ENCODE measurements at places on chromosomes 3 and 15.
A peak's percentile ranks its signal among the peaks of the same experiment; 100 is the strongest.

DNA sequence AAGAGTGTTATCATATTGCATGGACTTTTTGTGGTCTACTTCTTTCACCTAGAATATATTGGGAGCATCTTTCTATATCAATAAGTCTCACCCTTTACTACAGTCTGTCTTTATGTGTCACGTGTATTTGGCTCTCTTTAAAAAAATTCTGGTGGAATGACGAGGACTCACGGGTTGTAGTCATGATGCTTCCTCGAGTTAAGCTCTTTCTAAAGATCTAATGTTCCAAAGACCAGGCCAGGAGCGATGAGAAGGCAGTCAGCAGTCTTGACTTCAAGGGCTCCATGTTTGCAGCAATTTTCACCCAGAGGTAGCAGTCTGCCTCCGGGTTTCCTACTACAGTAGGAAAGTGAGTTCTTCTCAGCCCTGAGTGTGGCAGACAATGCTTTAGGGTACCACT lies 88.9 kb downstream of the FRMD4B start:
- DNase-seq: no peak

GRCh38 chr3:57681691-57682090 lies 11.2 kb downstream of the DENND6A start:
- peak; percentile 35 for DNase-seq

GRCh38 chr15:78249131-78249530 lies 14.8 kb upstream of the ACSBG1 start:
- no peak for DNase-seq

GRCh38 chr3:124333931-124334640 lies 342.2 kb upstream of the ROPN1 start:
- DNase-seq: no peak

DNA sequence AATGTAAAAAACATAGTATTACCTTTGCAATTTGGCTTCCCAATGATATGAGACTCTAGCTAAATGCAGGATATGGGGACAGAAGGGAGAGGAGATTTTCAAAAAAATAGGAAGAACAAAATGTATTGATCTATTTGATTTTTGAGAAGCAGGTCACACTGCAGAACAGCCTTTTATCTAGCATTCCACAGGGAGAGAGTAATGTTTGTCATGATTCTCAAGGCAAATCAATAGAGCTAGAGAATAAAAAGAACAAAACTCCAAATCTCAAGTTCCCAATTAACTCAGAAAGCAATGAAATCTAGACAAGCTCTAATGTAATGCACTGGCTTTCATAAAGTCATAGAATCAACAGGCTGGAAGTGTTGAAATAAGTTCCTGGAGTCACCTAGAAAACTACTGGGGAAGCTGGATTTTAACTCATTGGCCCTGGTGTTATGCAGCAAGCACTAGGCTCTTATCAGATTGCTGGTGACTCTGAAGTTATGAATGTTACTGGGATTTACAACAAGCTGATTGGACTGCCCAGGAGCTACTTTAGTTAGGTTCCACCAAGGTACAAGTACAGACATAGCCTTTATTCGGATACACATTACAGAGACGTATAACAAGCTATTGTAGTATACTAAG lies 442.8 kb downstream of the FGF12 start:
- no peak for DNase-seq

GRCh38 chr3:56876916-56877315 lies 75.2 kb upstream of the ARHGEF3 start:
- no peak for DNase-seq

DNA sequence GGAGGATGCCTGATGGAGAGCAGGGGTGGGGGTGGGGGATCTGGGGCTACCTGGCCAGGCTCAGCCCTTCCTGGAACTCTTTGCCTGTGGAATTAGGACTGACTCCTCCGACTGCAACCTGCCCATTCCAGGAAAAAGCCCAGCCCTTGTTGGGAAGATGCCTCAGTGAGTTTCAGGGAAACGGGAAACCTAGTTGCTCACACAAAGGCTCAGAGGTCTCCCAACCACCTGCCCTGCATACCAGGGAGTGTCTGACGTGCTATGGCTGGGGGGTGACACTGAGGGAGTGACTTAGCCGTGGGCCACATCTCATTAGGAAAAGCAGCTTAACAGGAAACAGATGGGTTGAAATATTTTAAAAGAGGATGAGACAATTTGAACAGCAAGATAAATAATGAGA lies 27.9 kb downstream of the CYP8B1 start:
- no peak for DNase-seq
